Astrocyte of the hippocampus (primary cell): ENCODE measurements at places on chromosomes 5 and 9.

- peak; percentile 62 for DNase-seq
Measured at GRCh38 chr5:142422429-142422828, 97.6 kb upstream of the SPRY4 start.

GRCh38 chr9:108271646-108272348, 584.0 kb downstream of the ACTL7B start:
- peak; percentile 71 for DNase-seq

- DNase-seq, result no peak
Measured at GRCh38 chr5:72937517-72938061, 18.3 kb upstream of the FCHO2 start.

GRCh38 chr5:178469975-178470759, 120.0 kb downstream of the COL23A1 start:
- DNase-seq, result no peak

DNA sequence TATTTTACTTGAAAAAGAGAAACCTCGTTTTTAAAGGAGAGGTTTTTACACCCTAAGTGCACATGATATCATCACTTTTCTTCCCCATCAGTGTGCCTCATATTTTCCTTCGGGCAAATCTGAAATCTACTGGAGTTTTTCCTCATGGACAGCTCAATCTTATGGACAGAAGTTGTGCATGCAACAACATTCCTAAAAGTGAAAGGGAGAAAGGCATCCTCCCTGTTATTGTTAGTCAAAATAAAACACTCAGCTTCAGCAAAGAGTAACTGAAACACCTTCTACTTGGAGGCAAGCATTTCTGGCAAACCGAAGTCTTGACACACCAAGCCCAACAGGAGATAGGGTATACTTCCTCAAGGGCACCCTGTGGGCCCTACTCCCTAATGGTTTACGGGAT, 217.9 kb downstream of the BNC2 start:
- no peak for DNase-seq

DNA sequence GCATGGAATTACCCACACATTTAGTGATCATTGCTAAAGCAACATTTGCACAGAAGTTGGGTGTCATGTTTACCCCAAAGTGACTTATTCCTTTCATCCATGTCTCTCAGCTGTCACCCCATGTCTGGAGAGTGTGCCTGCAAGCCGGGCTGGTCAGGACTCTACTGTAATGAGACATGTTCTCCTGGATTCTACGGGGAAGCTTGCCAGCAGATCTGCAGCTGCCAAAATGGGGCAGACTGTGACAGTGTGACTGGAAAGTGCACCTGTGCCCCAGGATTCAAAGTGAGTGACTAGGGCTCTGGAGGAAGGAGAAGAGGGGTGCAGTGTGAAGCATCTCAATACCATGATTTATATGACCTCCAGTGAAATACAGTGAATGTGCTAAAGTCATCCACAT, 99.9 kb upstream of the PRRC1 start:
- DNase-seq, result no peak
